ENCODE measurements at places on chromosomes 5 and 9.
A peak's percentile ranks its signal among the peaks of the same experiment; 100 is the strongest.

DNA sequence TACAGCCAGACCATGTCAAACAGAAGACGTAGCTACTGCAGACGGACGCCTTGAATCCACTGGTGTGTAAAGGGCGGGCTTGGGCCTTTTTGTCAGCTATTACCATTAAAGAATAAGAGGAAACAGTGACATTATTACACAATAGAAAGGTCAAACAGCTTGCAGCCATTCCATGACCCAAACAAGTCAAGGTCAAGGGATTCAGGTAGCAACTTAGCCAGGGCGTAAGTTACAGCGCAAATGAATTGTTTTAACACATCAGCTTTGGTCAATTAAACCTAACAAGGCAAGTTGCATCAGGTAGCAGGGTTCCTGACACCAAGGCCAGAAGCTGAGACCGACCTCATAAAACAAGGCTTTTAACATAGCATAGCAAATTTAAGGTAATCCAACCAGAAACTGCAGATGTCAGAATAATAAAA lies 15.3 kb downstream of the NFIB start:
- no peak for DNase-seq

DNA sequence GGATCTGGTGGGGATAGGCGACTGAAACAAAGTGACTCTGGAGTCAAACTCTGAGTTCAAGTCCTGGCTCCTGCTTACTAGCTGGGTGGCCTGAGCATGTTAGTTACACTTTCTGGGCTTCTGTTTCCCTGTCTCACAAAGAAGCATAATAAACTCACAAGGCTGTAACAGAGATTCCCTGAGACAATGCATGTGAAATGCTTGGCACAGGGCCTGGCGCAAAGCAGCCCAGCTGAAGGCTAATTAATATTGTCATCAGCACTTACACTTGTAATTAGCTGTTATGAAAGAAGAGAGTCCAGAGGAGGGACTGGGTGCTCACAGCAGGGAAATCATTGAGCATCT lies 64.1 kb upstream of the SPOCK1 start:
- no peak for DNase-seq

- DNase-seq: peak; percentile 58
Observed at GRCh38 chr5:13478831-13479465, 465.5 kb downstream of the DNAH5 start.

DNA sequence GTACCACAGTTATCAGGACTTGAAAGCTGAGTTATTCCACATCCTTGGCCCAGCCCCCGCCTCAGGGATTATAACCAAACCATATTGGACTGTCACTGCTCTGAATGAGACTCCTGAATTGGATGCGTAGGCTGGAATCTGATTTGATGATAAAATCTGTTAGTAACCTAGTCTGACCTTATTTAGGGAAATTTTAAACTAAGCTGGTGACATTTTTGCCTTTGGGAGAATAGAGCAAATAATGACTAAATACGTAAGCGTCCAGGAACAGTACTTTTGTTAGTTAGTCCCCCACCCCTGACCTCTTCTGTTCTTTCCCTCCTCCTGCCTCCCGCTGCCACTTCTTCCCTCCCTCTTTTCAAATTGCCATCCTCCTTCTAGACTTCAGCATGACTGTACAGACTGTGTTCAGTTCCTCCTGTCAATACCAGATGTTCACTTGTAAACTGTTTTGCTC lies 92.6 kb downstream of the TLE4 start:
- no peak for DNase-seq

- no peak for DNase-seq
Observed at GRCh38 chr9:32671333-32671732, 35.9 kb upstream of the TAF1L start.

DNA sequence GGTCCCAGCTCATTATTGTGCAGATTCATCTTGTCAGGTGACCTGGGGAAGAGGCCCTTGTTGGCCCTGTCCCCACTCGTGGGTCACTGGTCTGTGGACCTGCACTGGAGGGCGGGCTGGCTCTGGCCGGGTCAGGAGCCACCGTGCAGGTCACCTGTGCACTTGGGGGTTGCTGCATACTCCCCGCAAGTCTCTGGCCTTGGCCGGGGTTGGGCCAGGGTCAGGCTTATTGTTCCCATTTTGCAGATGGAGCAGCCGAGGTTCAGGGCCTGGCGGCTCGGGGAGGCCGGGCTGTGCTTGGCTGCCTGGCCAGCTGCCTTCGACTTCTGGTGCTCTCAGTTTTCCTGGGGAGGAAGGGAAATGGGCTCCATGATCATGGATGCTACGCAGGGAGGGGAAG lies 108.3 kb upstream of the FCN2 start:
- DNase-seq: no peak

- DNase-seq: no peak
Observed at GRCh38 chr5:148831590-148832565, 5.5 kb downstream of the ADRB2 start.

DNA sequence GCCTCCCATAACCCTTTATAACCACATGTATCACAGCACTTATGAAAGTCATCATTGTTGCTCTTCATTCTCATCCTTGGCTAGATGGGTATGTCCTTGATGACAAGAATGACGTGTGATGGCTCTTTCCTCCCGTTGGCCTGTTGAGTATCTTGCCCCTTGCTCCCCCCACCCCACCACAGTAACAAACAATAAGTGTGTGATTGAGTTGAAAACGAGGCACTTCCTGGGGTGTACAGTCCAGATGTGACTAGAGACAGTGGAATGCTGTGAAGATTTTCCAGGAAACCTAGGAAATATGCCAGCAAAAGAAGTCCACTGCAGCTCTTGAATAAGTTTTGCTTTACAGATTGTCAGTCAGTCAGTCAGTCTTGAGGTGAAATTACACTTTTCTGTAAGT lies 262.5 kb downstream of the ELAVL2 start:
- DNase-seq: no peak

- DNase-seq: no peak
Observed at GRCh38 chr9:123445981-123446610, 90.1 kb downstream of the CRB2 start.

- no peak for DNase-seq
Observed at GRCh38 chr9:89048616-89049015, 57.3 kb downstream of the S1PR3 start.

- no peak for DNase-seq
Observed at GRCh38 chr9:79812507-79813257, 240.9 kb downstream of the TLE4 start.

GRCh38 chr5:2680979-2681378 lies 70.5 kb downstream of the IRX2 start:
- no peak for DNase-seq
